ENCODE measurements at places on chromosomes 6 and 20.

DNA sequence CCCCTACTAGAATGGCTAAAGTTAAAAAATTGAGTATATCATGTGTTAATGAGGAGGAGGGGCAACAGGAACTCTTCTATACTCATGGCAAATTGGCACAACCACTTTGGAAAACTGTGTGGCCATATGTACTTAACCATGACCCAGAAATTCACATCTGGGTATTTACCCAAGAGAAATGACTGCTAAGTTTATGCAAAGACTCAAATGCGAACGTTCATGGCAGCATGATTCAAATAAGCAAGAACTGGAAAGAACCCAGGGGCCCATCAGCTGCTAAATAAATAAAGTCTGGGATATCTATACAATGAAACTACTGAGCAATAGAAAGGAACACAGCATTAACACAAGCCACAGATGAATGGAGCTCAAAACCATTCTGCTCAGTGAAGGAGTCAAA lies 107.6 kb downstream of the MYLK4 start:
- no peak for DNase-seq

DNA sequence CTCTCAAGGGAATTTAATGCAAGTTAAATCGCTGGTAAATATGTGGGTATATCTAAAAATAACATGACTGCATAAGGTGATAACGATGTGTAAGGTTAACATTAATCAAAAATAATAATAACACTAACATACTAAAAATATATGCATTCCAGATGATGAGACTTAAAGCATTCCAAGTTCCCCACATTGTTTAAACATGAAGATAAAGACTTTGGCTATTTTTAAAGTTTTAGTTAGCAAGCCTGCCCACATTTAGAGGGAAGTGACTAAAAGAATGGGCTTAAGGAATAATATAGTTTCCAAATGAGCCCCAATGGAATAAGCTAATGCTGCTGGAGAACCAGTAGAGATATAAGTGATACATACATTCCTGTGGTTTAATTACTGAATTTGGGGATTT lies 941.3 kb downstream of the TBC1D32 start:
- no peak for DNase-seq

GRCh38 chr6:6402006-6402405 lies 81.5 kb upstream of the F13A1 start:
- DNase-seq, result no peak

DNA sequence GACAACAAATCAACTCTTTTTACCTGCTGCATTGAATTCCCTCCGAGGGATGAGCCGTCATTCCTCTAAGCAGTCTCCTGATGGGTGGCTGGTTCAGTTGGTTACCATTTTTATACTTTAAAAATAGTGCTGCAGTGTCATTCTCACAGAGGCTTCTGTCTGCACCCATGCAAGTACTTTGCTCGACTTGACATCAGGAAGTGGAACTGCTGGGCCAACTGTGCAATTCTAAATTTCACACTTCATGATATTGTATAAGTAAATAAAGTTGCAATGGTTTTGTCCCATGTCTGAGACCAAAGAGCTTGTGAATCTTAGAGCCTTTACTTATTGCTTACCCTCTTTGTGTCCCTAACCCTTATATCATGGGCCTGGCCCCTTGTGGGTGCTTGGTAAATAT lies 2.5 kb downstream of the BTN3A1 start:
- DNase-seq, result no peak

- peak; percentile 60 for DNase-seq
Observed at GRCh38 chr6:108165714-108166663, at the start of gene NR2E1. TSS of gene NR2E1 (plus strand) at chr6:108166022. CDS start at chr6:108166766, 744 bp downstream.

DNA sequence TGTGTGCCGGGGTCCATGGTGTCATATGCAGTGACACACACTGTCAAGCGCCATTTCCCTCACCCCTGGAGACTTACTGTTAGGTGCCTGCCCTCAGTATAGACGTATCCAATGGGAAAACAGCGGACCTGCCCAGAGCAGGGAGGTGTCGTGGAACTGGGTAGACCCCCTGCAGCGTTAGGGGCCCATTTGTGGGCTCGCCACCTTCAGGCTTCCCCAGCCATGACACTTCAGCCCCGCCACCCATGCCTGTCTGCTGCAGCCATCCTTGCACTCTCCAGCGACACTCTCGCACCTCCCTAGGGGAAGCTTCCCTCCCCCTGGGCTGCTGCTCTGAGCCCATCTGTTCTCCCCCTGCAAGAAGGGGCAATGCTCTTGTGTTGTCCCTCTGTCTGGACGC lies 43.2 kb downstream of the STK35 start:
- DNase-seq, result no peak
